Stimulated activated CD4-positive, alpha-beta T cell treated with anti-CD3 and anti-CD28 coated beads, Interleukin-4, amount 100 ng/mL, for 4 hours (primary cell): ENCODE measurements at places on chromosomes 3 and 15.

- DNase-seq = no peak
Observed at GRCh38 chr3:42053476-42053875, 37.7 kb upstream of the TRAK1 start.

DNA sequence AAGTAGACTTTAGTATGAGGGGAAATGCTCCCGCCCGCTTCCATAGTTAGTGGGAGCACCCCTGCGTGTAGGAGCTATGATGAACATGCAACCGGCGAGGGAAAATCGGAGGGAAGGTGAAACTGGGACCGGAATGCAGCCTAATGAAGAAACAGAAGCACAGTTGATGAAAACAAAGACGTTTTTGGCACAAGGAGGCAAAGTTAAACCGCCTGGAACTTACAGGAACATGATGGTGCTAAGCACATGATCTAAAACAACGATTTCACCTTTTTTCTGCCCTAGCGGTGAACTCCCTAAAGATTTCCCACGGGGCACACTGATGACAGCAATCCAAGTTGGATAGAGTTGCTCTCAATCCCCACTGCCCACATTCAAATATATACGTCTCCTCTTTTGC lies 49.4 kb upstream of the SPATA12 start:
- DNase-seq = no peak

DNA sequence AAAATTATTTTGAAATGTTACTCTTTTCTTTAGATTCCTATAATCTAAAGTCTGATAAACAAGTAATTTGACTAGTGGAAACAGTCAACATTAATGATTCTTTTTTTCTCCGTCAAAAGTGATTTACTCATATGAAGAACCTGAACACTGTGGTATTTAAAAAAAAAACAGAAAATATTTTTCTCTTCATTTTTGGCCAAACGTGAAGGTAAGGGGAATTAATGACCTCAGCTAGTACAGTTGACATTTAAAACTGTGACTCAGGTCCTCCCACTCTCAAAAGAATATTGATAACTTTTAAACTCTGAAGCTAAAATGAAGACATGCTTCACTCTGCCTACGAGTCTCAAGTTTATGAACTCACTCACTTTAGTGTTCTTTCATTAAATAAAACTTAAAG lies 34.5 kb downstream of the TIGIT start:
- no peak for DNase-seq

DNA sequence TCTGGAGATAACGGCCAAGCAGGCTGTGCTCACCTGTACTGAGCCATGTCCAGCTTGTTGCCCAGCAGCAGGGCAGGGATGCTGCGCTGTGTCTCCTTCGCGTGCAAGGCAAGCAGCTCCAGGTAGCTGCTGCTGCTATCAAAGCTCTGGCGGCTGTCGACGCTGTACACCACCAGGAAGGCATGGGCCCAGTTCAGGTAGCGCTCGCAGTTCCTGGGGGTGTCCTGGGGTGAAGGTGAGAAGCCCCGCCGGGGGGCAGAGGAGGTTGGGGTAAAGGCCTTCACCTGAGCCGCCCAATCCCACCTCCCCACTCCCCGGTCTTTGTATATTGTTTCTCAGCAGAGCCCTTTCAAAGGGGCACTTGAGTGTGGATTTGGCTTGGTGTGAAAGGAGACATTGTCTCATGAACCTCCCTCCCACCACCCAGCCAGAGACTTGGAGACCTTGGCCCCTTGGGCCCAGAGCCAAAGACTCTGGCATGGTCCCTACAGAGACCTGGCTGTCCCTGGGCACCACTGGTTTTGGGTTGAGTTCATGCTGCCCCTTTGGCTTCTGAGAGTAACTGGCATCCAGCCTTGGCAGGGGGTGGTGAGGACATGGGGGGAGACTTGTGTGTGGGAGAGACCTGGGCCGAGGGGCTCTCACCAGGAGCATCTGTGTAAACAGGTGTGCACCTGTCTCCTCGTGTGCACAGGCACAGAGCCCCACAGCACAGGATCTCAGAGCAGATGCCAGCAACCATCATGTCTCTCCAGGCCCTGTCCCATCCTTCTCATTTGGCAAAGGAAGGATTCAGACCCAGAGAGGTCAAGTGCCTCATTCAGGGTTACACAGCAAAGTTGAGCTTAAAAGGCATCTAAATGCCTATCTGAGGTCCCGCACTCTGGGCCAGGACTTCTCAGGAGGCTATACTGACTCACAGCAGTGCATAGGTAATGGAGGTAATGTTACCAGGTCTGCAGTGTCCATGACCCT lies 9.1 kb downstream of the RASL12 start:
- DNase-seq = no peak

- DNase-seq = no peak
Observed at GRCh38 chr3:185153171-185153771, 411 bp upstream of the C3orf70 start.

GRCh38 chr3:83500931-83501330 lies 1457.9 kb upstream of the CADM2 start:
- no peak for DNase-seq

DNA sequence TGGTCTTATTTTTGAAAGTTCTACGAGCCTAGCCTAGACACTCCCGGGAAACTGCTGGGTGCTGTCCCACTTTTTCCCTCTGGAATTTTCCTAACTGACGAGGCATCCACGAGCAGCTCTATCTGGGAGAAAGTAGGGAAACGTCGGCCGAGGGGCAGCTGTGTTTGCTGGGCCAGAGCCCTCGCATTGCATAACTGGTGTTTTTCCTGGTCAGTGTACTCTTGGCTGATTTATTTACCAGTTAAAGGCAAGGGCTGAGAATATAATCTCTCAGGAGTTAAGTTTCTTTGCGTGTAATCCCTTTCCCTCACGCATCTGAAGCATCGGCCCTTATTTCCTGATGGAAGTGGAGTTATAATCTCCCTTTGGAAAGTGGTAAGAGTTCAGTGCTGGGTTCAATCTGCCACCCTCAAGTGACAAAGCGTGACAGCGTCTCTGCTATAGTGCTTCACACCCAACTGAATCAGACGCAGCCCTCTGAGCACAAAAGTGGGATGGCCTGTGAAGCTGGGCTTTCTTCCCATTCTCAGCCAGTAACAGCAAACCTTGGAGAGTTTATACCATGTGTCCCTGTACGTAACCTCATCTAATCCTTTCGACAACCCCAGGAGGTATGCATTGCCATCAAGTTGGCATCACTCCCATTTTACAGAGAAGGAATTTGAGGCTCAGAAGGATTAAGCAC lies 311.5 kb downstream of the RORA start:
- DNase-seq = no peak

- DNase-seq = no peak
Observed at GRCh38 chr3:63937661-63938651, 25.8 kb upstream of the SCAANT1 start.

- DNase-seq = no peak
Observed at GRCh38 chr15:77228828-77229227, 157.9 kb upstream of the TSPAN3 start.

- no peak for DNase-seq
Observed at GRCh38 chr3:95343767-95344166, 1280.9 kb downstream of the NSUN3 start.

- DNase-seq = no peak
Observed at GRCh38 chr3:87313641-87314040, 37.3 kb upstream of the POU1F1 start.

DNA sequence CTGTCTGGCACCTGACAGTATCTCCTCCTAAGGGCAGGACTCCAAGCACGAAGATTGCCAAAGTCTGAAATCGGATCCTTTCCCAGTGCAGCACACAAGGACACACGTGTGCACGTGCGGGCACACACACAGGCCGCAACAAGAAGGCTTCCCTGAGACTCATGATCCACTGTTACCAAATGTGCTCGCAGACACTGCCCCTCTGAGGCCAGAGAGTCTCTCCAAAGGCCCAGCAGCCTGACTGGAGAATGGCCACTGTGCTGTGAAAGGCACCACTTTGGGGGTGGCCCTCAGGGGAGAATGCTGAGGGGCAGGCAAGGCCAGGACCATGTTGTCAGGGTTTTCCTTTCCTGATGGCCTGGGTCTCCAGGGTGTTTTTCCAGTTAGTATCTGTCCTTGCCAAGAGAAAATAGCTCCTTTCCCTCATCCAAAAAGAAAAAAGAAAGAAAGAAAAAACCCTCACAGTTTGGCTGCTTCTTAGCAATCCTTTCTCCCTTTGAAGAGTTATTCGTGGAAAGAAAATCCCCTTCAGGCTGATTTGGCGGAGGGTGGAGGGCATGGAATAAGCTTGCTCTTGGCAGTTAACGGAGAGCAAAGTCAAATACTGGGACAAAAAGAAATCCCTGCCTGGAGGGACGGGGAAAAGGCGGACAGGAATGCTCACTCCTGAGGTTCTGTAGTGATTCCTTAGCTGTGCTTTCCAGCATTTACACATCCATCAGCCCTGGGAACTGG lies 112.2 kb upstream of the ETV5 start:
- no peak for DNase-seq

DNA sequence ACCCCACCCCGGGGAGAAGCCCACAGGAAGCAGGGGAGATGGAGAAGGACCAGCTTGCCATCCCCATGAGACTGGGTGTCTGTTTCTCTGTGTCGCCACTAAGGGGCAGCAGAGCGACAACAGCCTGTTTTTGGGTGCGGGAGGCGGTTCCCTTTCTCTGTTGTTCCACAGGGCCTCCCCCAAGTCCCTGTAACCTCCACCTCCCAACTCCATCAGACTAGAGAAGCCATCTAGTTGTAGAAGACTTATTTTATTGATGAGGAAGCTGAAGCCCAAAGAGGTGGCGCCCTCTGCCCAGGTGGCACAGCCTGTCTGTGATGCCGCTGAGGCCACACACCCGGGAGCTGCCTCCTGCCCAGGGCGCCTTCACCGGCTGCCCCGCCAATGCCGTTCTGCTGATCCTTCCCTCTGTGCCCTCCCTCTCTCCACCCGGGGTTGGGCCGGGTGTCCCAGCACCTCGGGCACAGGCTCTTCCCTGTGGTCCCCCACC lies 3.9 kb upstream of the CCDC9B start:
- DNase-seq = peak; percentile 60

DNA sequence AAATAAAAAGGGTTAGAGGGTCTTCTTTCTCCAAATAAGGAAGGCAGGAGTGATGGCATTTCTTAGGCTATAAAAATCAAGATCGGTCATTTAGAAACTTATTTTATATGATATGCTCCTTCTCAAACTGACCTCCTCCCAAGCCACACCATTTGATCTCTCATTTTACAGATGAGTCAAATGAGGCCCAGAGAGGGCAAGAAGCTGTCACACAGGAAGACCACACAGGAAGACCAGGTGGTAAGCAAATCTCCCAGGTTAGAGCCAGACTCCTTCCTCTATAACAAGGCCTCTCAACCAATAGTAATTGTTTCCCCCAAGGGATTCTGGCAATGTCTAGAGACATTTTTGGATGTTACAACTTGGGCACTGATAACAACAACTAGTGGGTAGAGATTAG lies 13.8 kb downstream of the TLE3 start:
- no peak for DNase-seq

GRCh38 chr3:138443521-138444503 lies 9.4 kb downstream of the ESYT3 start:
- no peak for DNase-seq

GRCh38 chr15:64013179-64014062 lies 32.9 kb downstream of the DAPK2 start:
- DNase-seq = no peak

DNA sequence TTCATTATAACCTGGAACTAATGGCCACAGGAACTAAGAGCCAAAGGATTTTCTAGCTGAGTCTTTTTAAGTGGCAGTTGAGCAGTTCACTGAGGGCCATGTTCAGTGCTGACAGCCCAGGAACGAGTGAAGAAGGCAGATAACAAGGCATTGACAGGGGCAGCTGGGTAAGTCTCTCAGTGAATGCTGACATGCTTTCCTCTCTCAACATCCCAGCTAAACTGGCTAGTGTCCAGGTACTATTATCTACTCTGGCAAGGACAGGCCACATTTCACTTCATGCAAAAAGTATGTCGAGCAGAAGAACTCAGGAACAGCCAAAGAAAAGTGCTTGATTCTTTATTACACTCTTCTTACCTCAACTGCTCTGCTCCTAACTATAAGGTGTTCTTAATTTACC lies 515.9 kb downstream of the NLGN1 start:
- DNase-seq = no peak

- DNase-seq = no peak
Observed at GRCh38 chr3:164451072-164451910, 627.0 kb downstream of the SI start.

DNA sequence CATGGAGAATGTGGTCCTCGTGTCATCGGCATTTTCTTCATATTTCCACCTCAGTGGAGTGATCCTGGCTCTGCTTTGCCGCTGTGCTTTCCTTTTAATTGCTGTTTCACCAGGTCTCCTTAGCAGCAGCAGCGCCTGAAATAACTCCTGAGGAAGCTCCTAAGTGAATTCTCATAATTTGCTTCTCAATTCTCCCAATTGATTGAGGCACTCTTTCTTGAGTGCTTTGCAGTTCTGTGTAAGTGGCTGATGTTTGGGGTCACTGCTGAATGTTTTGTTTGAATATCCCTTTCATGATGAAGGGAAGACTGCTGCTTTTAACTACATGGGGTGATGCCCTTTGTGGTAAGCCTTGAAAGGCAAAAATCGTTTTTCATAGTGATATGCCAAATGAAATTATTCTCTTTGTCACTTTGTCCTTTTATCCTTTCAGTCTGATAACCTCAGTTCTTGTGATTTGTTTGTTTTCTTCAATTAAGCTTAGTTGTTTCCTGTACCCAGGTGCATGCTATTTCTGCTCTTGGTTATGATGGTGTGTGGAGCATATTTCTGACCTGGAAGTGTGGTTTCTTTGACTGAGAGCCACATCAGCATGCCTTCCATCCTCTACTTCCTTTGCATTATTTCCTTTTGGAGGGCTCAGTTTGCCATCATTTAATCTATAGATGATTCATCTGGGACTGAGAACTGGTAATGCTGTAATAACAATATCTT lies 36.7 kb downstream of the HMG20A start:
- DNase-seq = no peak

- DNase-seq = no peak
Observed at GRCh38 chr3:185912929-185913901, 24.6 kb downstream of the TRA2B start.

GRCh38 chr3:37255990-37256308 lies 81.6 kb upstream of the LRRFIP2 start:
- DNase-seq = no peak

DNA sequence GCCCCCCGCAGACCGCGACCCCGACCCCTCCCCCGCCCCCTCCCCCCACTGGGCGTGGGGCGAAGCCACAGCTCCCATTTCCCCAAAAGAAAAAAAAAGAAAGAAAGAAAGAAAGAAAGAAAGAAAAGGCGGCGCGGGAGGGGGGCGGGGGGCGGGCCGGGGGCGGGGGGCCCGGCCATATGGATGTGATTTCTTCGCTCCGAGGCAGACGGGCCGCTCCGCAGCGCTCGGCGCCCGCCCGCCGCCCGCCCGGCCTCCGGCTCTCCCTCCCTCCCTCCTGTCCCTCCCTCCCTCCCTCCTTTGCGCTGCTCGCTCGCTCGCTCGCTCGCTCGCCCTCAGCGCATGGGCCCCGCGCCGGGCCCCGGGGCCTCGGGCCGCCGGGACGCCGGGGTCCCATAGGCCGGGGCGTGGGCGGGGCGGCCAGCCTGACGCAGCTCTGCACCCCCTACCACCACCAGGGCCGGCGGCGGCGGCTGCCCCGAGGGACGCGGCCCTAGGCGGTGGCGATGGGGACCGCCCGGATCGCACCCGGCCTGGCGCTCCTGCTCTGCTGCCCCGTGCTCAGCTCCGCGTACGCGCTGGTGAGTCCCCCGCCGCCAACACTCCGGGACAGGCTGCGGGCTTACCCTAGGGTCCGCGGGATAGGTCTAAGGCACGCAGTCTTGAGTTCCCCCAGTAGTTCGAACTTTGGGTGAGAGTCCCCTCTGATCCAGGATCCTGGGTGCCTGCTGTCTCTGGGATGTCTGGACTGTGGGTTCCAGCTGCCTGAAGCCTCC lies 5.7 kb downstream of the PTH1R start:
- no peak for DNase-seq

GRCh38 chr15:23420806-23421575 lies 26.1 kb downstream of the GOLGA6L2 start:
- DNase-seq = no peak
